Anterior cingulate cortex (tissue), 58 donors: ENCODE measurements at places on chromosomes 12 and 14.

DNA sequence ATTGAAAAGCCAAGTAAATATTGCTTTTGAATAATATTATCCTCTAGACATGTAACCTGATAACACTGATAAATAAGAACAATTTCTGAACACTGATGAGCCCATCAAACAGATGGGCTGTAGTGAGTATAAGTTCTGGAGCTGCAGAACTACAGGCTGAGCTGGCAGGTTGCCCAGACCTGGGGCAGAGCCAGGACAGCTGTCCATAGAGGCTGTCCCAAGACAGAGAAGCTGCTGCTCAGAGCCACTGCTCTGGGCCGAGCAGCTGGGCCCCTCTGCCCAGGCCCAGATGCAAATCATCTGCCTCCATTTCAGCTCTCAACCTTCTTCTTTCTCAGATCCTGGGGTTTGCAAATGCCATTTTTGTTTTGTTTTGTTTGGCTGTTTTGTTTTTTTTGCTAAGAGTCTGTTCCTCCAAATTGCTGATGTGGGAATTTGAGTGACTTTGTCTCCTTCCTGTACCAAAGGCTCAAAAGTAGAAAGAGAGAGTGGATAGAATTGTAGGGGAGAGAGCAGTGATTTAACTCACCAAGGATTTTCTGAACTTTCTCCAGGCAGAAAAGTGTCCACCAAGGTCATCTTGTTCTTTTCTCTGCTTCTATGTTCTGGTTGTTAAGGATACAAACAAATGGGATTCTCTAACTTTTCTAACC, 4.0 kb upstream of the TESPA1 start:
- DNase-seq = peak; percentile 83

GRCh38 chr14:72643317-72643801, 250.5 kb downstream of the DPF3 start:
- DNase-seq = no peak

DNA sequence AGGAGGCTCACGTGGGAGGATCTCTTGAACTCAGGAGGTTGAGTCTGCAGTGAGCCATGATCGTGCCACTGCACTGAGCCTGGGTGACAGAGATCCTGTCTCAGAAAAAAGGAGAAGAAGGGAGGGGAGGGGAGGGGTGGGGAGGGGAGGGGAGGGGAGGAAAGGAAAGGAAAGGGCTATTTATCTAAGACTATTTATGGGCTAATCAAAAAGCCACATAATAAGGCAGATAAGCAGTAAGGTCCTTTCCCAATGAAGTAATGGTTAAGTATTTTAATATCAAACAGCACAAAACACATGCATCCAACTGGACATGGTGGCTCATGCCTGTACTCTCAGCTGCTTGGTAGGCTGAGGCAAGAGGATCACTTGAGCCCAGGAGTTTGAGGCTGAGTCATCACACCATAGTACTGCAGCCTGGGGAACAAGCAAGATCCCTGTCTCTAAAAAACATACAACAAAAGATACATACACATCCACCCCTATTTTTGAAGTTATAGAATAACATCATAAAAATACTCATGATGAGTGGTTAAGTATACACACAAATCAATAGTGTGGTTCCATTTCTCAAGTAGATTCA, 9.7 kb downstream of the PAWR start:
- no peak for DNase-seq

DNA sequence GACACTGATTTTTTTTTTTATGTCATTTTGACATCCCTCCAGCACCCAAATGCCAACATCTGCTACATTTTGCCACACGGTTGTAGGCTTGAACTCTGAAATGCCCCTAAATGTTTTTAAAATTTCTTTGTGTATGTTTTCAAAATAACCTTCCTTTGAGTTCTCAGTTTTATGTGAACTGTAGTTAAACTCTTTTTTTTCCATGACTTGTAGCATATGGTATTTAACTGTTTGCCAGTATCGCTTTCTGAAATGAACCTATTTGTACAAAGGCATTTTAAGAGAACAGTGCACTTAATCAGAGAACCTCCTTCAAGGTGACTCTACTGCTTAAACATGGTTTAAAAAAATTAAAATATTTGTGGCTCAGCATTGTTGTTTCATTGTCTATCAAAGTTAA, 61.5 kb downstream of the PDE3A start:
- DNase-seq = no peak

GRCh38 chr12:77488041-77488620, 342.6 kb upstream of the NAV3 start:
- DNase-seq = no peak

GRCh38 chr12:101077791-101078528, 132.1 kb downstream of the SLC5A8 start:
- DNase-seq = no peak
